Activated CD4-positive, alpha-beta T cell treated with anti-CD3 and anti-CD28 coated beads, Interleukin-2, amount 10 ng/mL, durations not matched to agents 7 days and 5 days (primary cell): ENCODE measurements at places on chromosomes 16 and 17. TPM values are rescaled to one million over a fixed set of nuclear protein-coding genes. Genes with fewer than 3 reads are reported as not detected.

CTRL gene
- 7.2 TPM for total RNA-seq

DNA sequence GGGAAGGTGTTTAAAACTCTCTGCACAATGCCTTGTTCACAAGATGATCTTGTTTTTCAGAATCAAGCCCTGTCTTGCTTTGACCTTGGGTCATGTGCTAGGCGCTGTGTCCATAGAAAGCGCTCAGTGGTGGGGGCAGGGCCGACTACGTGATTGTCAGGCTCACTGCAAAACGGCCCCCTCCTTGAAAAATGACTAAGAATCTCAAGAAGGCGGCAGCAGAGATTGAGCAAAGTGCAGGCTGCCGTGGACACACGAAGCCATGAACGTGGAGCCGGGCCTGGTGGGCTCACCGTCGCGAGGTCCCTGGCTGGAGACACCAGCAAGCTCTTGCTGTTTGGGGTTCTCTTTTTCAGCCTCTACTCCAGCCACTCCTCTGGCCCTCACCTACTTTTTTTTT is 10.2 kb downstream of the ATP2C2 start:
- H3K36me3 ChIP-seq, result no peaks in the 10 kb centered on the region
- no peak for DNase-seq
- no peaks in the 10 kb centered on the region for H3K4me1 ChIP-seq
- no peak overlapping the region for H3K4me3 ChIP-seq
- H3K27ac ChIP-seq, result no peak overlapping the region
- peaks cover 10% of the 10 kb centered on the region for H3K27me3 ChIP-seq

DNA sequence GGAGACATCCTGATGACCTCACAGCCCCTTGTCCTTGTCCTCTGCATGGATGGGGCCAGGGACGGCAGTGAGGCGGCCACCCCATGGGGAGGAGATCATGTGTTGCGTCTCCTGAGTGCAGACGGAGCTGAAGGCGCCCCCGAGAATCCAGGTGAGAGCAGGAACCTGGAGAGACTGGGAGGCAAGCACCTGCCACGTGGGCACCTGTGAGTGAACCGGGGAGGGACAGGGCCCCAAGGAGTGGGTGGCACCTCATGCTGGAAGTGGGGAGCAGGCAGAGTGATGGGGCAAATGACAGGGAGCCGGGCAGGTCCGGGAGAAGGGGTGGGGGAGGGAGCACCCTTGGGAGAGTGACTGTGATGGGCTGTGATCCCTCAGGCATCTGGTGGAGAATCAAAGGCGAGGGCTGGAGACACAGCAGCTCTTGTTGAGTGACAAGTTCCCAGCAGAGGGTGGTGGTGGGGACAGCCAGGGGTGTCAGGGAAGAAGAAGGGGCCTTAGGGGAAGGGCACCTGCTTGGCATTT is 174.3 kb upstream of the CHMP6 start:
- H3K36me3 ChIP-seq, result peaks cover 84% of the 10 kb centered on the region
- no peak for DNase-seq
- no peaks in the 10 kb centered on the region for H3K27me3 ChIP-seq

DNA sequence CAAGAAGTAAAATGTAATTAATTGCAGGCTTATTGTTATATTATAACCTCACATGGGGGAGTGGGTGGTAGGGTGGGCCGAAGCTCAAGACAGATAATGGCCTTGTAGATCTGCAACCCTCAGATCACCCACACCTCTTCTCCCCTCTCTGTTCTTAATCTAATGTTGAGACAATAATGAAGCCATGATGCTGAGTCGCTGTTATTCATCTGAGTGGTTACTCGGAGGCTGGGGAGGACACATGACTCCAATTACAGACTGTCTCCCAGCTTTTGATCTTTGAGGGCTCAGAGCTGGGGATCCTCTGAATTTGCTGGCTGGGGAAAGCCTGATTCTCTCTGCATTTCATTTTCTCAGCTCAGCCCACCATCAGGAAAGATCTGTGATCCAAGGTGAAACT is 275.3 kb downstream of the SHISA9 start:
- no peaks in the 10 kb centered on the region for H3K4me1 ChIP-seq
- no peak for DNase-seq
- no peak overlapping the region for H3K4me3 ChIP-seq
- H3K36me3 ChIP-seq, result no peaks in the 10 kb centered on the region

GRCh38 chr17:76281573-76282371 is 16.6 kb downstream of the UBALD2 start:
- peak overlapping the region; percentile 50 for H3K27ac ChIP-seq
- no peak overlapping the region for H3K4me3 ChIP-seq
- DNase-seq, result no peak

GRCh38 chr16:48011878-48012658 is 143.7 kb downstream of the ABCC12 start:
- no peak overlapping the region for H3K4me3 ChIP-seq
- no peaks in the 10 kb centered on the region for H3K27me3 ChIP-seq

- no peaks in the 10 kb centered on the region for H3K27me3 ChIP-seq
- H3K4me1 ChIP-seq, result peaks cover 55% of the 10 kb centered on the region
- DNase-seq, result no peak
- H3K36me3 ChIP-seq, result no peaks in the 10 kb centered on the region
- H3K4me3 ChIP-seq, result peak overlapping the region; percentile 85
Observed at GRCh38 chr17:59332749-59333377, 1.4 kb downstream of the YPEL2 start.

GRCh38 chr17:31593806-31594205 is 202.3 kb downstream of the RAB11FIP4 start:
- no peaks in the 10 kb centered on the region for H3K4me1 ChIP-seq
- no peak overlapping the region for H3K27ac ChIP-seq
- H3K27me3 ChIP-seq, result no peaks in the 10 kb centered on the region
- H3K36me3 ChIP-seq, result no peaks in the 10 kb centered on the region
- no peak for DNase-seq

DNA sequence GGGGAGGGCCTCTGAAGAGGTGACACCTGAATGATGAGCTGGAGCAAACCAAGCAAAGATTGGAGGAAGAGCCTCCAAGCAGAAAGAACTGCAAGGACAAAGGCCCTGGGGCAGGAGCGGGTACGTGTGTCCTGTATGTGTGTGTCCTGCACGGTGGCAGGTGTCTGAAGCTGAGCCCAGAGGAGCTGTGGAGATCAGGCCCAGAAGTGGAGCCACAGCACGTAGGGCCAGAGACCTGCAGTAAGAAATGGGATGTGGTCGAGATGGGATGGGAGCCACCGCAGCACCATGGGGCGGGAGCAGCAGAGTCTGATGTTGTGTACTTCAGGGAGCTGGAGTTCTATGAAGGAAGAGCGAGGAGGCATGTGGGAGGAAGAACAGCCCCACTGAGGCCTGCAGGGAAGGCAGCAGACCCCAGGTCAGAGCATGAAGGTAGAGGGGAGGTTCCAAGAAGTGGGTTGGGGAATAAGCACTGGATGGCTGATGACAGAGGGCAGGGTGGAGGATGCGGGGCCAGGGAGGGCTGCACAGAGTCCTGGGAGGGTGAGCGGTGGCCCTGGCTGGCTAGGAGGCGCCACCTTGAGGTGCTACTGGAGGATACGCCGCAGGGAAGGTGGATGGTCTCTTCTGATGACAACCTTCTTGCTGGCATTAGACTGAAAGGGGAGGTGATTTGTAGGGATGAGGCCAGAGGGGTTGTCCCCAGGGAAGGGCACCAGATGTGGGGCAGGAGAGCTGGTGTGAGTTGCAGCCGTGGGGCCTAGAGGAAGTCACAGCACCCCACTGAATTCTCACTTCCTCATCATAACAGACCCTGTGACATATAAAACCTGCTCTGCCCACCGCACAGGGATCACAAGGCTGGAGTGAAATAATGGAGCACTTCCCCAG is 10.6 kb upstream of the CETP start:
- peaks cover 8% of the 10 kb centered on the region for H3K36me3 ChIP-seq
- DNase-seq, result peak; percentile 64
- H3K4me3 ChIP-seq, result no peak overlapping the region
- H3K27ac ChIP-seq, result no peak overlapping the region
- H3K27me3 ChIP-seq, result no peaks in the 10 kb centered on the region

DNA sequence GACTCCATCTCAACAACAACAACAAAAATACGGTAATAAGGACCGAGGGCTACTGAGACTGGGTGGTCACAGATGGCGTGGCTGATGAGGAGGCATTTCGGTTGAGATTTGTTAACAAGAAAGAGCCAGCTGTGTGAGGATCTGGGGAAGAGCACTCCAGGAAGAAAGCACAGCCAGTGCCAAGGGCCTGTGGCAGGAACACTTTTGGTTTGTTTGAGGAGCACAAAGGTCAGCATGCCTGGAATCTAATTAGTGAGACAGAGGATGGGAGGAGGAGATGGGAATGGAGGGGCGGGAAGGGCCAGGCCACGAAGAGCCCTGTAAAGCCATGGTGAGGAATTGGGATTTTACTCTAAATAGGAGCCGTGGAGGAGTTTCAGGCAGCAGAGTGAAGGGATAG is 24.9 kb downstream of the HASPIN start:
- no peaks in the 10 kb centered on the region for H3K36me3 ChIP-seq
- no peak overlapping the region for H3K4me3 ChIP-seq
- H3K27ac ChIP-seq, result peak overlapping the region; percentile 55
- DNase-seq, result no peak
- peaks cover 37% of the 10 kb centered on the region for H3K4me1 ChIP-seq

DNA sequence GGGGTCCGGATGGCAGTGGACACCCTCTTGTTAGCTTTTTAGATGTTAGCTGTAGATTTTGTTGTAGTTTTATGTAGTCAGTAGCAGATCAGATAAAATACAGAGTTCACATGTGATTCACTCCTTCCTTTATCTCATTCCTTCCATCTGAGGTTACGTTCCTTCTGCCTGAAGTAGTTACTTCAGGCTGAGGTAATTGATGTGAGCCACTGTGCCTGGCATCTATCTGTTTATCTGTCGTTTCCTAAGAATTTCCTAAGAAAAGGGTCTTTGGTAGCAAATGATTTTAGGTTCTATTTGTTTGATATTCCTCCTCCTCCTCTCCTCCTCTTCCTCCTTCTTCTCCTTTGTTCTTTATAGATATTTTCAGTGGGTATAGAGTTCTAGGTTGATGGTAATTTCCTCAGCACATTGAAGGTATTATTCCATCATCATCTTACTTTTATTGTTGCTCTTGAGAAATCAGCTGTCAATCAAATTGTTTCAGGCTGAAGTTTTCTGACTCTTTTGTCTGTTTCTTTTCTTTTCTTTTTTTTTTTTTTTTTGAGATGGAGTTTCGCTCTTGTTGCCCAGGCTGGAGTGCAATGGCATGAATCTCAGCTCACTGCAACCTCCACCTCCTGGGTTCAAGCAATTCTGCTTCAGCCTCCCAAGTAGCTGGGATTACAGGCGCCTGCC is 29.6 kb upstream of the FBXO47 start:
- peaks cover 2% of the 10 kb centered on the region for H3K4me1 ChIP-seq
- no peak overlapping the region for H3K4me3 ChIP-seq
- DNase-seq, result no peak
- no peak overlapping the region for H3K27ac ChIP-seq

DNA sequence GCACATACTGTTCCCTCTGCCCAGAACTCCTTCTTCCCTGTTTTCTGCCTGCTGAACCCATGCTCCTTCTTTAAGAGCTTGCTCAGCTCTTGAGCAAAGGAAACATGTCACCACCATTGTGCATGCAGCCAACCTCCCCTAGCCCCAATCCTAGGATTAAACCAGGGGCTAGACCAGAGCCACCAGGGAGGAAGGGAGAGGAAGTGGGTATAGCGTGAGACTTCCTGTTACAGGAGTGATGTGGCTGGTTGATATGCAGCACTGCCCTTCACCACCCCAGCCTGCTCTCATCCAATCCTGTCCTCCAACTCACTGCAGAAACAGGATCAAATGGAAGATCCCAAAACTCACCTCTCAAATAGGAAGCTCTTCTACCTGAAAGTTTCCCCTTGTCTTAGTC is 67.1 kb upstream of the CDH5 start:
- H3K36me3 ChIP-seq, result no peaks in the 10 kb centered on the region
- no peak overlapping the region for H3K4me3 ChIP-seq
- H3K27me3 ChIP-seq, result peaks cover 2% of the 10 kb centered on the region
- no peak overlapping the region for H3K27ac ChIP-seq
- H3K4me1 ChIP-seq, result peaks cover 14% of the 10 kb centered on the region
- DNase-seq, result no peak

MYO1C gene
- total RNA-seq, result 34.1 TPM

ZNF385C gene
- not detected for total RNA-seq

DNA sequence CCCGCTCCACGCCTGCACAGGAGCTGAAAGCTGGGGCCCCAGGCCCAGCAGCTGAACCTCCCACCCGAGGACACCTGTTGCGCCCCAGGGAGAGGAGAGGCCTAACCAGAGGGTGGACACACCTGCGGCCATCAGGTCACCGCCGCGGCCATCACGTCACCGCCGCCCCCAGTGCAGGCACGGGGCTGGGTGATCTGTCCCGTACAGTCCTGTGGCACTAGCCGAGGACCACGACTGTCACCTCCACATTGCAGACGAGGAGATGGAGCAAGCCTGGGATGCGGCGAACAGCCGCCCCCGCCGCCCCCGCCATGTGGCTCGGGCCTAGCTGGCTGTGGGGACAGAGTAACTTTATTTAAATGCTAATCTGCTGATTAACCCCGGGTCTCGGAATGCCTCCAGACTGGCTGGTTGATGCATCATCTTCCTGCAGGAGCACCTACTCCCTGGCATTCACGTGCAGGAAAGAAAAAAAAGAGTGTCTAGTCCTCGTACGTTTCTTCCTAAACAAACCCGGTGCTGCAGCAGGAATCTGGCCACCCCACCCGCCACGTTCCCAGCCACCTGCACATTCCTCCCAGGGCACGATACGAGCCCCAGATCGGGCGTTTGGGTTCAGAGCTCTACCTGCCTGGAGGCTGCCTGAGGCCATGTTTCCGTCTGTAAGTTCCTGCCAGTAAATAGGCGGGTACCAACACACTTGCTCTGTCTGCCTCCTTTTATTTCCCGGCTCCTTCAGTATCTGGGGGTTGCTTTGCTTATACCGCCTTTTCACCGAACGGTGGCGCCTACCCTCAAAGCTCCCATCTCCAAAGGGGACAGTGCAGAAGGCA is 29.9 kb downstream of the PIEZO1 start:
- DNase-seq, result no peak
- H3K36me3 ChIP-seq, result no peaks in the 10 kb centered on the region
- no peaks in the 10 kb centered on the region for H3K27me3 ChIP-seq
- H3K4me3 ChIP-seq, result no peak overlapping the region
- peaks cover 24% of the 10 kb centered on the region for H3K4me1 ChIP-seq

DNA sequence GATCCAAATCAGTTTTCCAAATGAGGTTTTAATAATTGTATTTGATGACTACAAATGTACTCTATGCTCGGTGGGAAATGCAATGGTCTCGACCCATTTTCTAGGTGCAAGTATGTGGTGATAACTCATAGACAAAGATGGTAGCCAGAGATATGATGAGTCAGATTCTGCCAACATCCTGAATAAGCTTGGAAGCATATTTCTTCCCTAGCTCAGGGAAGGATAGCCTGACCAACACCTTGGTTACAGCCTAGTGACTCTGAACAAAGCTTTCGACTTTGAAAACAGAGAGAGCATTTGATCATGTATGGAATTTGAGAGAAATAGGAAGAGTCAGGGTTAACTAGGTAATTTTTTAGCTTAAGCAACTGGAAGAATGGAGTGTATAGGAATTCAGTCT is 128.3 kb upstream of the MYOCD start:
- no peaks in the 10 kb centered on the region for H3K36me3 ChIP-seq
- no peaks in the 10 kb centered on the region for H3K4me1 ChIP-seq
- H3K4me3 ChIP-seq, result no peak overlapping the region
- DNase-seq, result no peak
- H3K27me3 ChIP-seq, result no peaks in the 10 kb centered on the region

NDUFAF8 gene
- 30.7 TPM for total RNA-seq
